ENCODE measurements at places on chromosomes 1 and 21.

- DNase-seq, result no peak
Observed at GRCh38 chr1:9062021-9062471, 7.4 kb downstream of the SLC2A5 start.

GRCh38 chr1:226706684-226707083 is 32.4 kb downstream of the ITPKB start:
- DNase-seq, result no peak

GRCh38 chr1:108199201-108199691 is 897 bp downstream of the SLC25A24 start:
- no peak for DNase-seq

DNA sequence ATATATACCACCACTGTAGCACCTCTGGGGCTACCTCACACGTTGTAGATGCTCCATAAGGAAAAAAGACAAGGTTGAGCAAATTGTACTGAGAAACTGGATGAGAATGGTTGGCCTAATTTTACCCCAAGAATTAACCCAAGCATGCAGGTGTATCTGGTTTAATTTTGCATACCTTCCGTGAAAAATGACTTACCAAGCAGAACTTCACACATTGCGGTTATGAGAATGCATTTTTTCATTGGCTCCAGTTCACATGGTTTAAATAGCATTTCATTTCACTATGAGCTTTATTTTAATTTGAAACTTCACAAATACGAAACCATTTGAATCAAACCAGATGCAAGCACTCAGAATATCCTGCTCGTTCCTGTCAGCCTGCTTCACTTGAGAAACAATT is 512.2 kb downstream of the LTN1 start:
- DNase-seq, result no peak

DNA sequence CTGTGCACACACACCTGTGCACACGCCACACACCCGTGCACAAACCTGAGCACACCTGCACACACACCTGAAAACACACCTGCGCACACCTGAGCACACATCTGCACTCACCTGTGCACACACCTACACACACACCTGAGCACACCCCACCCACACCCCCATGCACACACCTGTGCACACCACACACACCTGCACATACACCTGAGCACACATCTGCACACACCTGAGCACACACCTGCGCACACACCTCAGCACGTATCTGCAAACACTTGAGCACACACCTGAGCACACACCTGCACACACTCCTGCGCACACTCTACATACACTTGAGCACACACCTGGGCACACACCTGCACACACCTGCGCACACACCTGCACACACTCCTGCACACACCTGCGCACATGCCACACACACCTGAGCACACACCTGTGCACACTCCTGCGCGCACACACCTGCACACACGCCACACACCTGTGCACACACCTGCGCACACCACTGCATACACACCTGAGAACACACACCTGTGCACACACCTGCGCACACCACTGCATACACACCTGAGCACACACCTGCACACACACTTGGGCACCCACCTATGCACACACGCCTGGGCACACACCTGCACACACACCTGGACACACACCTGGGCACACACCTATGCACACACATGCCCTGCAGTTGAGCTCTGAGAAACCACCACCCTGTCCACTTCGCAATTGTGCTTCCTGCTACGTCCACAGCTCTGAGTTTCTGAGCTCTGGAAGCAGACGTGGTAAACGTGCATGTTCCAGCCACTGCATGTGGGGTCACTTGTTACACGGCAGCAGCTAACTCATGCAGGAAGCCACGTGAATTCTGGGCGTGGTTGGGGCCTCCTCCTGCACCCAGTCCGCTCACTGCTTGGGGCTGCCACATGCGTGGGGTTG is 8.0 kb upstream of the C1orf159 start:
- no peak for DNase-seq

DNA sequence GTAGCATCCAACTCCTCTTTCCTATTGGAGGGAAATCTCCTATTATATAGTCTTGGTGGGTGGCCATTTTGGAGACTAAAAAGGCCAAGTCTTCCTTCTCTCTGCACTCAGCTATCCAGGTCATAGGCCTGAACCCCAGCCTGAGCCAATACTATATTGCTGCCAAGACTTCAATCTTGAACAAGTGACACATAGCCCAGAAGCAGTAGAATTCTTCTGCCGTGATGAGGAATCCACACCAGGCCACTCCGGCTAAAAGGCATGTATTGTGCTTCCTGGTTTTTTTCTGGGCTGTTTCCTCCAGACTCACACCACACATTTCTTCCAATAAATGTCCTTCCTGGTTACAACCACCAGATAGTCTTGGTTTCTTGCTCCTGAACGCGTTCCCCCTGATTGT is 43.0 kb downstream of the ATF3 start:
- DNase-seq, result no peak

GRCh38 chr1:83746234-83746633 is 252.7 kb downstream of the TTLL7 start:
- no peak for DNase-seq

DNA sequence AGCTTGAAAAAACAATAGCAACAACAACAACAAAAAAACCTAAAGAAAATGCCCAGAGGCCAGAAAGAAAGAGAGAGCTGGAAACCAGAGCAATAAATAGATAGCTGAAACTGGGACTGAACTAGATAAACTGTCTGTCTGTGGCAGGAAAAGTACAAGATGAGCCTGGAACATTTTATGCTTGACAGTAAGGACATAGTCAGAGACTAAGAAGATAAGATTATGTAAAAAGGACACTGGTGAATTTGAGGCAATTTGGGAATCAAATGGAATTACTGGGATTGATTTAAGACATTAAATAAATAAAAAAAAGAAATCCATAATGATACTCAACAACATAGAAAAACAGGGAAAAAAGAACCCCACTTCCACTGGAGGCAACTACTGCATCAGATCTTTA is 1.7 kb upstream of the KIFAP3 start:
- DNase-seq, result no peak

GRCh38 chr1:233459968-233460367 is 132.4 kb downstream of the MAP3K21 start:
- DNase-seq, result no peak
